Midbrain (tissue), 1 donor: ENCODE measurements at places on chromosomes 12 and 14.
A peak's percentile ranks its signal among the peaks of the same experiment; 100 is the strongest.

DNA sequence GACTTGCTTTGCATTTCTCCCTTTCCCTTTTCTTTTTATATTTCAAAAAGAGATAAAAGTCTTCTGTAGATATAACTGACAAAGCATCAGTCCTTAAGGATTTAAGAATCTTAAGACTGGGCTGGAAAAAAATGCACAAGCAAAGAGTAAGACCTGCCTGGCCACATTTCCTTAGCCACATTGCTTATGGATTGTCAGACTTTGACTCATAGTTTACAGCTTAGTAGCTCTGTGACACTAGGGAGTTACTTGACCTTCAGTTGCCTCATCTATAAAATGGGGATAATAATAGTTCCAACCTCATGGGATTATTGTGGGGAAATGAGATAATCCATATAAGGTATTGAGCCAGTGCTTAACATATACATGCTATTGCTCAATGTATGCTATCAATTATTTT, 66.4 kb upstream of the STK38L start:
- DNase-seq = no peak

GRCh38 chr12:89762498-89763170, 54.0 kb upstream of the ATP2B1 start:
- no peak for DNase-seq

DNA sequence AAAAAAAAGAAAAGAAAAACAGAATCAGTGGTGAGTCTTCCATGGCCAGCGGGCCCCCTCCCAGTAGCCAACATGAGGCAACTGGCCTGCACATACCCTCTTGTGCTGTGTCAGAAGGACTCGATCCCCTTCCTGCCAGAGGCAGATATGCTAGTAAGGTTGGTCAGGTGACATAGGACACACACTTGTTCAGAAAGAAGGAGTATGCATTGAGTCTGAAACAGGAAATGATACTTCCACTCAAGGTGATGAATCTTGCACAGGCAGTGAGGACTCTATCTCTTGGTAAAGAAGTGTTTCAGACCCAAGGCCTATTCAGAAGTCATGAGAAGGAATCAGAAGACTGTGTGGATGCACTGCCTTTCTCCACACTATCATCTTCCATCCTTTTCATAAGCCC, 269.7 kb upstream of the FAR2 start:
- DNase-seq = no peak

- no peak for DNase-seq
Measured at GRCh38 chr12:39780913-39781446, 161.4 kb upstream of the ABCD2 start.

- DNase-seq = no peak
Measured at GRCh38 chr12:59737725-59738463, 142.1 kb downstream of the SLC16A7 start.

DNA sequence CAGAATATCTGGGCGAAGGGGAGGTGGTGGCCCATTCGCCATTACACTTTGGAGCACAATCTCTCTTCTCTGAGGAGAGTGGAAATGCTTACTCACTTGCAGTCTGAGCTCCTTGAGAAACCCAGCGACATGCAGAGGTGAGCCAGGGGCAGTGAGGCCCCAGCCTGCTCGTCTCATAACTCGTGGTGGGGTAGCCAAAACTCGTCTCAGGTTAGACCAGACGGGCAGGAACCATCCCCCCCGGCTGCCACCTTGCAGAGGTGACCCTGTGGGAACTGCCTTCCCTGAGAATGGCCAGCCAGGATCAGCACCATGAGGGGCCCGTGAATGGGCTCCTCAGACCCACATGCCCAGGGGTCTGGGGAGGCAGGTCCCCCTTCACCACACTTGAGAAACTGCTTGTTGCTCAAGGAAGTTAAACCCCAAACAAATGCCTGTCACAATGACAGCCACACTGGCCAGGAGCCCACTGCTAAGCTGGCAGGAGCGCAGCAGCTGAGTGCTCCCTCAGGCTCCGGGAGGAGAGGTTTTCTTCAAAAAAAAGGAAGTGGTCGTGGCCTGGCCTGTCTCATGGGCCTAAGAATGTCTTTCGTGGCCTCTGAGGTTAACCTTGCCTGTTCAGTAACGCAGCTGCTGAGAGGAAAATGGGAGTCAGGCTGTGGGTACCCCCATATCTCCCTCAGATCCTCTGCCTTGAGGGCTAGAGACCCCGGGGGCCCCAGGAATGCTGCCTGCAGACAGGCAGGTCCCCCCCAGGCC, 9.2 kb upstream of the ALDH2 start:
- peak; percentile 56 for DNase-seq

DNA sequence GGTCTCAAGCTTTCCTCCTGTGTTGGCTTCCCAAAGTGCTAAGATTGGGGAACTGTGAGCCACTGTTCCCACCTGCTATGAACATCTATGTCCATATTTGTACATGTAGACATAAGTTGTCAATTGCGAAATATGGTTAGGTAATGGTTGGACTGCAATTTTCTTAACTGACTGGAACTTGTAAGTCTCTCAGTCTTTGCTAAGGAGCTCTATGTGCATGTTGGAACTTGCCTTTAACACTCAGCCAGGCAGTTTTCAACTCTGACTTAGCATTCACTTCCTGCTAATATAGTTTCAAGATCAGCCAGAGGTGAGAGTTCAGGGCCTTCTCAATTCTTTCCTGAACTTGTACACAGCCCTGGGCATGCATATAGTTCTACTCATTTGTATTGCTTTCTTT, 44.5 kb upstream of the EEA1 start:
- no peak for DNase-seq

DNA sequence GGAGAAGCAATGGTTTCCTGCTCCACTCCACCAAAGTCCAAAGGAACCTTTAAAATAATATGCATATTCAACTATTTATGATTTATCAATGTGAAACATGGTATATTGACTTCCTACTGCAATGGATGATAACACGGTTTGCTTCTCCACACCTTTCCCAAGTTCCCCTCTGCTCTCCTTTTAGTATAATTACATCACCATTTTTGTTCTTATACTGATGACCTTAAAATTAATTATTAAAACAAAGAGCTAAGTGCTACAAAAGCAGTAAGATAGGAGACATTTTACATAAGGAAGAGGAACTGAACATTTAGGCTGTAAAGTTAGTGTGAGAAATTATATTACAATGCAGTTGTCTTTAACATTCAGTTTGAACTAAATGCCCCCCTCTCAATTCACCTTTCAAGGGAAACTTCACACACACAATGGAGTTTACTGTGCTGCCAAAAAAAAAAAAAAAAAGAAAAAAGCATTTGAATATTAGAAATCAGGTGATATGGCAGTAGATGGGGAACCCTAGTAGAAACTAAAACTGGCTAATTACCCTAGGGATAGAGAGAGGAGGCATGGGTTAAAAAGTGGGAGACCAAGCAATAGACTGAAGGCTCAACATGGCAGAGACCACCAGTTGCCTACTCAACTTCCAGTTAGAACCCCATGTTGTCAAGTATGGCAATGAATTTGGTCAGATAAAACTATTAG, 37.1 kb upstream of the STK38L start:
- DNase-seq = no peak
